ENCODE measurements at places on chromosomes 7 and 10. TPM values are rescaled to one million over a fixed set of nuclear protein-coding genes. Genes with fewer than 3 reads are reported as not detected.

DNAJC2 gene
- 11.6 TPM for total RNA-seq

CYCS gene
- total RNA-seq: 58.5 TPM

WDFY4 gene
- 0.49 TPM for total RNA-seq

UTF1 gene
- total RNA-seq: not detected

CFAP58 gene
- total RNA-seq: 0.25 TPM

CEP55 gene
- 1.7 TPM for total RNA-seq

CTNNA3 gene
- 1.5 TPM for total RNA-seq

CYP3A7 gene
- total RNA-seq: not detected

SAMD9L gene
- total RNA-seq: 3.0 TPM

CALML3 gene
- not detected for total RNA-seq

TUBAL3 gene
- not detected for total RNA-seq

ADCY1 gene
- 193 TPM for total RNA-seq

LIPJ gene
- total RNA-seq: 0.74 TPM

CCL24 gene
- not detected for total RNA-seq

FAM25G gene
- not detected for total RNA-seq

MOGAT3 gene
- total RNA-seq: not detected

SPDYE9 gene
- total RNA-seq: 0.49 TPM

HEPACAM2 gene
- 0.25 TPM for total RNA-seq

NACAD gene
- 8.9 TPM for total RNA-seq

PROSER2 gene
- 0.98 TPM for total RNA-seq

SUN3 gene
- not detected for total RNA-seq

NYAP1 gene
- total RNA-seq: 29.7 TPM

MEIG1 gene
- total RNA-seq: not detected

DDC gene
- total RNA-seq: 0.25 TPM

ARMC10 gene
- 33.4 TPM for total RNA-seq

SLC16A9 gene
- 9.8 TPM for total RNA-seq

TNPO3 gene
- total RNA-seq: 69.3 TPM

RP9 gene
- 5.7 TPM for total RNA-seq

PON1 gene
- total RNA-seq: not detected

COX15 gene
- 30.0 TPM for total RNA-seq

SPDYE2B gene
- not detected for total RNA-seq

BAG3 gene
- 0.98 TPM for total RNA-seq

OPN4 gene
- total RNA-seq: not detected

JCAD gene
- 15.5 TPM for total RNA-seq

NME8 gene
- not detected for total RNA-seq

OR2A7 gene
- total RNA-seq: 0.74 TPM

PTPRE gene
- 11.3 TPM for total RNA-seq

NKX1-2 gene
- 0.25 TPM for total RNA-seq
